ENCODE measurements at places on chromosomes 11 and 22.
A peak's percentile ranks its signal among the peaks of the same experiment; 100 is the strongest.

DNA sequence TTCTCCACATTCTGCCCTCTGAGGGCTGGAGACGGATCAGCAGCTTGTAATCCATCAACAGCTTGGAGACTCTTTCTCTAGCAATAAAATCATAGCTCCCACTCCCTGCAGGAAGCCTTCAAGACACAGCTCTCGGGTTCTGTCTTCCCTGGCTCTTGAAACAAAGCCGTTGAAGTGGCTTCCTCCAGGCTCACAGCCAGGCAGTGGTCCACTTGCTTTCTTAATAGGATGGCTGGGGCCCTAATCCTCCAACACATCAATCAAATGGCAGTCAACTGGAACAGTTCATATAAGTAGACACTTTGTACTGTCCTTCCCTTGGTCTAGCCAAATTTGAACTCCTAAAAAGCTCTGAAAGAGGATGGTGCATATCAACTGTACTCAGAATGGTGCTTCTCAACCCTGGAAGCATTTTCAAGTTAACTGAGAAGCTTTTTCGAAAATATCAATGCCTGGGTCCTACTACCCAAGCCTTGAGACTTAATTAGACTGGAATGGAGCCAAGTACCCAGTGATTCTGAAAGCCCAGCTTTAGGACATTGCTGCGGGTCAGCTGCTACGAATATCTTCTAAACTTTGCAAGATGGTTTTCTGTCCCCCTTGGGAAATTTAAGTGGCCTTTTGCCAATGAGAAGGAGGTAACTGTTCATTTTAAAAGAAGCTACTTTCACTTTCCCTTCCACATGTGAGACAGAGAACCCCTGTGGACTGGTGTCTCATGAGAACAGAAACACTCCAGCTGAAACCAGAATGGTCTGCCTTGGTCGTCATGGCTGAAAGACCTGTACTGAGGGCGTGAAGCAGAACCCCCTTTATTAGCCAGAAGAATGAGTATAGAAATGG is 74.7 kb downstream of the SC5D start:
- DNase-seq = peak; percentile 17

GRCh38 chr11:118194835-118195627 is 18.6 kb upstream of the SCN2B start:
- no peak for DNase-seq

GRCh38 chr11:41459465-41460401 is at the start of gene LRRC4C:
LRRC4C (minus strand) TSS chr11:41459652.
- DNase-seq = no peak

DNA sequence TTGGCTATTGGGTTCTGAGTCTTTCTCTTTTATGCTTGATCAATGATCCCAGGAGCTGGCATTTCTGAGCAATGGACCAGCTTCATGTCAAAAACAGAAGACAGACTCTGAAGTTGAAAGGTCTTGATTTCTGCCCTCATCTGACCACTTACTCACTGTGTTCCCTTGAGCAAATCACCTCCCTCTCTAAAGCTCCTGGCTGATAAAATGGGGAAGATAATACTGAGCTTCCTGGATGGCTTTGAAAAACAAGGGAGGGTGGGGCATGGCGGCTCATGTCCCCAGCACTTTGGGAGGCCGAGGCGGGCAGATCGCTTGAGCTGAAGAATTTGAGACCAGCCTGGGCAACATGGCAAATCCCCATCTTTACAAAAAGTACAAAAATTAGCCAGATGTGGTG is 6.4 kb downstream of the FAM83F start:
- no peak for DNase-seq

DNA sequence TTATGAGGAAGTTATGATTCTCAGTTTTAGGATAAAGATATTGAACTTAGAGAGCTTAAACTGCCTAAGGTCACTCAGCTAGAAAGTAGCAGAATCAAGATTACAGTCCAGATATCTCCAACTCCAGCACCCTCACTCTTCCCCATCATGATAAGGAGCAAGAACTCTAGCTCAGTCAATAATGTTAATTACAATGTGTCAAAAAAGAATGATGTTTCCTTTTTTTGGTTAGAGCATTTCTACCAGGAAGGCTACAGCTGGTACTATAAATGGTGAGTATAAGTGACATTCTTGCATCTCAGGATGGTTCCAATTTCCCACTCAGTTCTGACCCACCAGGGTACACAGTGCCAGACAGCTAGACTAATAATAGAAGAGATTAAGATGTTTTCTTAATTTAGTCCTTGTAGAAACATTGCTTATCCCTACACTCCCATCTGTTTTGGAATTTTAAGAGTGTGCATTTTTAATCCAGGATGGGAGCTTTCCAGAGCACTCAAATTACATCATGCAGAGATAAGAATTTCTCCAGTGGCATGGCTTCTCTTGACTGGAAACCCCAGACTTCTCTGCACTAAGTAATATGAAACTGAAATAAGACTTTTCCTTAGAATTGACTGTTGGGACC is 21.6 kb upstream of the BBOX1 start:
- no peak for DNase-seq

DNA sequence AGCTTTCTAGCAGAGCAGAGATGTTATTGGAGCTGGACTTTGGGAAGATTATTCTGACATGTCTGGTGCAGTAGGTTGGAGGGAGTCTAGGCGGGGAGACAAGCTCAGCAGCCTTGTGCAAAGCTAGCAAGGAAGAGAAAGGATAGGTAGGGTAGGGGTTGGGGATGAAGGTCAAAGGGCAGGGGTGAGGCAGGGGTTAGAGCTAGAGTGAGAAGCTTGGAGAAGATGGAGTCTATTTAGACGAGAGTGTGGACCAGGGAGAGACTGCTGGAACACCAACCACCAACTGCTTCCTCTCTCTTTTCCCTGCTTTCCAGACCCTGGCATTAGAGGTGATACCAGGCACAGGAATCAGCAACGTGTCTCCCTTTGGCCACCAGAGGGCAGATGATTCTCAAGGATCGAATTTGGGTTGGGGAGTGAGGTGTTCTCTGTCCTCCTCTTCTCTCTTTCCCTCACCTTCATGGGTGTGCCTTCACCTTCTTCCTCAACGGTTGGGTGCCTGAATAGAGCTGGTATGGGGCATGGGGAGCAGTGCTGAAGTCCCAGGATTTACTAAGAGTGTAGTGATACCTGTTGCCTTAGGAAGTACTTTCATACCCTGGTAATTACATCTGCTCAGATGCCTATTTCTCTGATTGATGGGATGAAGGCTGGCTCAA is 1.8 kb upstream of the MARK2 start:
- peak; percentile 70 for DNase-seq

- DNase-seq = peak; percentile 31
Measured at GRCh38 chr11:121426476-121427399, 25.4 kb upstream of the SORL1 start.

- no peak for DNase-seq
Measured at GRCh38 chr11:119483341-119483880, 60.4 kb upstream of the THY1 start.

- no peak for DNase-seq
Measured at GRCh38 chr22:47367107-47367690, 604.7 kb downstream of the TBC1D22A start.

DNA sequence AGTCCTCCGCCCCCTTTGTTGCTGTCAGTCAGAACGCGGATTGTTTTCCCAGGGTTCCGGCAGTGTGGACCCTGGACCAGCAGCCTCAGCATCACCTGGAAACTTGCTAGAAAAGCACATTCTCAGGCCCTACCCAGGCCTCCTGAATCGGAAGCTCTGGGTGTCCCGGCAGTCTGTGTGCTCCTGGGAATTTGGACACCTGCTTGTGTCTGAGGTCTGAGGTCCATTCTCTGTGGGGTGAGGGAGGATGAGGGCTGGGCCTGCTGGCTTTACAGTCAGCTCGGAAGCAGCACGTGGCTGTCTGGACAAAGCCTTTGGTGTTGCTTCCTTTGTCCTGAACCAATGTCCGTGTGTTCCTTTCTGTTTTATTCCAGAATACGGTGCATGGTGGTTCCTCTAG is 299.7 kb downstream of the TBC1D22A start:
- DNase-seq = no peak

DNA sequence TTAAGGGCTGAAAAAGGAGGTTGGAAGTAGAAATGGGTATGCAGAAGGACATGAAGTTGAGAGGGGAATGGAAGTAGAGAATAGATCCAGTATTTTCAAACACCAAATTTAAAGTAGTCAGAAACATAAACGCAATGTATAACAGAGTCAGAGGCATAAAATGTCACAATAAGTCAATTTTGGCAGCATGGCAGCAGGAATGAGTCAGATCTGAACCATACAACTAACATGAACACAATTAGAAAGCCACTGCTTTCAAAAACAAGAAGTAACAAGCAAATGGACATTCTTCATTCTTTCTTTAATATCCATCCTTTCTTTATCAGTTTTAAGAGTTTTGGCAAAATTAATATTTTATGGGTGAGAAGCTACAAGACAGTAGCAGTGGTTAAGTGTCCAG is 2.5 kb downstream of the CHORDC1 start:
- no peak for DNase-seq

- DNase-seq = no peak
Measured at GRCh38 chr11:12459865-12460444, 82.6 kb downstream of the PARVA start.

- DNase-seq = no peak
Measured at GRCh38 chr11:116478669-116479668, 293.8 kb downstream of the BUD13 start.

GRCh38 chr11:45917623-45918330 is at the start of gene PEX16:
PEX16 (minus strand) TSS chr11:45917877; CDS start chr11:45917811, 66 bp downstream.
- DNase-seq = peak; percentile 93

DNA sequence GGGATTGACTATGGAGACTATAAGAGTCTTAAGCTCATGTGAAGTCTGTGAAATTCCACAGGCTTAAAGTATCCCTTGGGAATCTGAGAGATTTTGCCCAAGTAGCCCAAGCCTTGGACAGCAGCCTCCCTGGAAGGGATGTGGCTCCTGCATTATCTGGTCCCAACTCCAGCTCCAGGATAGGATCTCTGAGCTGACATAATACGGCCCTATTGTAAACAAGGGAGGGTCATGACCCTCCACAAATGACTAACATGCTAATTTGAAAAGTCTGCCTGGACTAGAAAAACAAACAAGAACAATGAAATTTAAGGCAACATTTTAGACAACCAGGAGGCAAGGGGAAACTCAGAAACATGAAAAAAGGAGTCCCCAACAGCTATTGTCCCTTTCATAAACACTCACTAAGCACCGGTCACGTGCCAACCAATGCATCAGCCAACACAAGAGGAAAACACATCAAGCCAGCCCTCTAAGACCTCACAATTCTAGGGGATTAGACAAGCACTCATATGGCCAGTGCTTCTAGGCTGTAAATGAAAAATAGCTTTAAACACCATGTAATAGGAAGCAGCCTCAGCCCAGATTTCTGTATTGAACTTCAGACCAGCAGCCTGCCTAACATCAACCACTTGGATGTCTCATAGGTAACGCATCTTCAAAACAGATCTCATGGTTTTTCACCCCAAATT is 101.2 kb upstream of the TIMP3 start:
- DNase-seq = no peak

DNA sequence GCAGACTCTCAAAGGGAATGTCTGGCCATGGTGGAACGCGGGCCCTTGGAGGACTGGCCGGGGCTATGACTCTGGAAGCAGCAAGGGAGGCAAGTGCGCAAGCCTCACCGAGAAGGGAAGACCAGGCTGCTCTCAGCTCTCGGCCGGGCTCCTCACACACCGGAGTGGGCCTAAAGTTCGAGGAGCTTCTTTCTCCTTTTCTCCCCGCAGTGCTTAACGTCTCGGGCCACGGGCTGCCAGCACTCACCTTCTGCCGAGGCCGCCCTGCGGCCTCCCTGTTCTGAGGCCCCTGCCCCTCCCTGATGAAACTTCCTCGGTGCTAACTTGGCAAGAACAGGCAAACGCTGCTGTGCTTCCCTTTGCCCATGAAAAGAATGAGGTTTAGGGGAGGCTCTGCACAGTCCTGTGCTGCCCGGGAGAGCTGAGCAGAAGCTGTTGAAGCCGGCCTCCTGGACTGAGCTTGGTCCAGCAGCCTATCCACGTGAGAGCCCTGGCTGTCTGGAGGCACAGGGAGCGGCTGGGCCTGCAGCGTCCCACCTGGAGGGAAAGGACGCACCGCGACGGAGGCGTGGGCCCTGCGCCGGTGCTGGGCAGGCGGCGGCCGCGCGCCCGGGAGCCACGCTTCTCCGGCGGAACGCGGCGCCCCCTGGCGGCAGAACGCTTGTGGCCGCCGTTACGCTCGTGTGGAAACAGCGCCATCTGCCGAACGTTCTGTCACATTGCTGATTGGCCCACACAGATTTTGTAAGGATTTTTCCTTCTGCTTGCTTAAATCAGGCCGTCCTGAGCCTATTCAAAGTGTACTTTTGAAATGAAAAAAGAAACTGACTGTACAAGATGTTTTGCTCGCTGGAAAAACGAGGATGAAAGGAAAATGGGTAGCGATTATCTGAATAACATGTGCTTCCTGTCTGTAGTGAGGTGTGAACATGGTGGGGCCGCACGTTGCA is 65.0 kb upstream of the TMEM45B start:
- DNase-seq = peak; percentile 68

- DNase-seq = no peak
Measured at GRCh38 chr11:34564807-34565241, 51.2 kb upstream of the ELF5 start.

GRCh38 chr11:93654226-93654625 is 7.3 kb upstream of the CEP295 start:
- DNase-seq = no peak

- DNase-seq = no peak
Measured at GRCh38 chr11:107962181-107962580, 33.9 kb downstream of the RAB39A start.

GRCh38 chr22:37623075-37624016 is 14.7 kb downstream of the GGA1 start:
- DNase-seq = peak; percentile 73

DNA sequence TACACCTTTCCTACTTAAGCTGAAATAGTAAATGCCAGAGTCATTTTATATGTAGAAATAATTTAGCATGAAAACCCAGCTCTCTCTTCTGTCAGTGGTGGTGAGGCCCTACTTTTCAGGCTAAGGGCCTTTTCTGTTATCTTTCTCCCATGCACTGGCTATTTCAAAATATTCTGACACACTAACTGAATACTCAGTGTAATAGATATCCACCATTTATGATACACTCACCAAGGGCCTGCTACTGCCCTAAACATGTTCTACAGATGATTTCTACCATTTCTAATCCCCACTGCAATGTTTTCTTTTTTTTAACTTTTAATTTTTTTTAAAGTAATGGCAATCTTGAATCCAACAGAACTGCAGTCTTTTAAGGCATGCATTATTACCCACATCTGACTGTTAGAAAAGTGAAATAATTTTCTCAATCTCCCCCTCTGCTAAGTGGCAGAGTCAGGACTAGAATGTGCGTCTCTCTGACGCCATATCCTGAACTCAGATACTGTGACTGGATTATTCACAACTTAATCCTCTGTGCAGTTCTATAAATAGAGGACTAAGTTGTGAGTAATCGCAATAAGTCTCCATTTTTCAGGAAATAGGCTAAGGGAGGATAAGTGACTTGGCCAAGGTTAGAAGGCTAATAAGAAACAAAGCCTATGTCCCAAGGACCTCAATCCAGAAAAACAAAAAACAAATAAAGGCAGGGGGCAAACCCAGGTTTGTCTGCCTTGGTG is 44.0 kb downstream of the GRAMD1B start:
- DNase-seq = no peak

GRCh38 chr11:8341996-8342395 is 78.3 kb upstream of the LMO1 start:
- DNase-seq = no peak

GRCh38 chr11:115766561-115766960 is 262.3 kb upstream of the CADM1 start:
- DNase-seq = no peak

All from activated CD4-positive, alpha-beta T cell treated with anti-CD3 and anti-CD28 coated beads, Interleukin-2, amount 50 U/mL, for 4 hours (primary cell).